ENCODE measurements at places on chromosomes 7 and 10.

GRCh38 chr7:125436220-125436619 is 506.6 kb upstream of the POT1 start:
- DNase-seq, result no peak

DNA sequence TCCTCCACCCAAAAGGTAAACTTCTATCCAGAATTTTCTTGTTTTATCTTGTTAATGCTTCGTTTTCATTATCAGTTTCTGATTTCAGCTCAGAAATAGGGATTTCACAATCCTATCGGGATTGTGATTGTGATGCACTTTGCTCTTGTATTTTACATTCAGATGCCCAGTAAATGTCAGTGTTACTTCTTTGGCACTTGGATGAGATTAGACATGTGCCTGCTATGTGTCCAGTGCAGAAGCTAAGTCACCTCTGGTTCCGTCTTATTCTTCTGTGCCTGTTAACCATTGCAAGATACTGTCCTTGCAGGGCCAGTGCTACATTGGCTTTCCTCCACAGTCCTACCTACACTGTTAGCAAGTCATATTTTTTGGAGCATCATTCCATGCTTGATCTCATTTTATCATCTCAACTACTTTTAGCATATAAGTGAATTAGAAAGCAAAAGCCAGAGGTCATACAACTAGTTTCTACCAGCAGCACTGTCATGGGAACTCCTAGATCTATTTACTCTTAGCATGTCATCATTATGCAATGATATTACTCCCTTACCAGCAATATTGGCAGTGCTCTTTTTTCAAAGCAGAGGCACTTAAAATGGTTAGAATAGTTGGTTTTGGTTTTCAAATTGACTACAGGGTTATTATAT is 26.7 kb downstream of the ZNF277 start:
- no peak for DNase-seq

DNA sequence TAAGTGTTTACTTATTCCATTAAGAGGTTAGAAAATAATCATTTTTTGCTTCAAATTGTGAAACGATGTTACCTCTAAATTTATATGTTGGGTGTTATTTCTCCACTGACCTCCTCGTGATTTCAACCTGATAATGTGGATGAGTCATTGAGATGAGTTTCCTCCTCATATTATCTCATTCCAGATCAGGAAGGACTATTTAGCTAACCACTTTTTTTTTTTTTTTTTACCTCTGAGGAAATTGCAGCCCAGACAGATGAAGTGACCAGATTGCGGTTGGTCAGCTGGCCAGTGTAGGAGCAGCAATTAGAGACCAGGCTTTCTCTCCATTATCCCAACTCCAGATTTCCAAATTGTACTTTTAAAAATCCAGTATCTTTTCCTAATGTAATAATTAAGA is 248.7 kb downstream of the FZD1 start:
- no peak for DNase-seq

GRCh38 chr7:80312139-80312661 is 177.6 kb downstream of the GNAI1 start:
- no peak for DNase-seq

DNA sequence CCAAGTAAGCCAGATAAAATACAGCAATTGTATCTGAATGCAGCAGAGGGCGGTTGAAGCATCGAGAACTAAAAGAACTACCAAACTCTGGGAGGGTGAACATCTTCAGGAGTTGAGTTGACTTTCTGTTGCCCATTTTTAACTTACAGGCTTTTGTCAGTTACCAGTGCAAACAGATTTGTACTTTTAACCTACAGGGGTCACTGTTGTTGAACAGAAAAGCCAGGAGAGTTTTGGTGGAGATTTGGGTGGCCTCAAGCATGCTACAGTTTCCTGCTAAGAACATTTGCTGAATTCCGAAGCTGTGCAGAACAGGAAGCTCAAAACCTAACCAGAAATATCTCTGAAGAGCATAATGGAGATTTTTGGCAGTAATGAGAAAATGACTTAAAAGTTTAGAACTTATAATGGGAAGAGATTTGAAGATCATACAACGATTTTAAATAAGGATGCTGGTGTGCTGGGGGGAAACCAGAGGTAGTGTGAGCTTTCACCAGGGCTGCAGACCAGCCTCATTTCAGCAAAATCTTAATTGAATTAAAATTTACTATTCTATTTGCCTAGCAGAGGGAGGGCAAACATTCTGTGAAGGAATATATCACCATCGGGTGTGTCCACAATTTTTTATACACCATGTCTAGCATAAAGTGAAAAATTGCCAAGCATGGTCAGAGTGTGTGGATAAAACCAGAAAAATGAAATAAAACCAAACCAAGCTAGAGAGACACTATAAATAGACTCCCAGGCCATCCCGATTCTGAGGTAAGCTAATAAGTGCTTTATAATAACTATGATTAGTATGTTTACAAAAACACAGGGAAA is 208.6 kb upstream of the CCDC6 start:
- DNase-seq, result peak; percentile 69

- peak; percentile 62 for DNase-seq
Observed at GRCh38 chr7:34823650-34824258, 165.7 kb downstream of the NPSR1 start.

DNA sequence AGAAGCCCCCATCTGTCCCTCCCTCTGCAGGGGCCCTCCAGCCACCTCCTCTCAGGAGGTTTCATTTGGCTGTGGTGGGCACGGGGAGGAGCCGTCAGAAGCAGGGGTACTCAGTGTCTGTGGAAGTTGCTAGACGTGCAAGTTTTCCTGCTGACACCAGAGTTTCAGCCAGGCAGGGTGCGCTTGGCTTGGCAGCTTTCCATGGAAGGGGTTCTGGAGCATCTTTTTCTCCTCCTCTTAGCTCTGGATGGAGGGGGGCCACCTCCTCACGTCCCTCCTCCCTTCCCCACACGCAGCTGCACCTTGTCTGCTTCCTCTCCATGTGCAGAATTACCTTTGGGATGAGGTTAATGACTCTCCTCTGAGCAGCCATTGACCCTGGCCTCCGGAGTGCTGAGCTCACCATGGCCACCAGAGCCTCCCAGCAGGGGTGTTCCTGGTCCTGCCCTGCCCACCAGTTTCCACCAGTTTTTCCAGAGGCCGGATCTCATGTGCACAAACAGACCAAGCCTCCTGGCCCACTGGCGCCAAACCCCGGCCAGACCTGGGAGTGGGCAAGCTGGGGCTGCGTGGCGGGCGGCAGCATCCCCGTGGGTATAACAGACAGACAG is 579.8 kb upstream of the FOXK1 start:
- no peak for DNase-seq

DNA sequence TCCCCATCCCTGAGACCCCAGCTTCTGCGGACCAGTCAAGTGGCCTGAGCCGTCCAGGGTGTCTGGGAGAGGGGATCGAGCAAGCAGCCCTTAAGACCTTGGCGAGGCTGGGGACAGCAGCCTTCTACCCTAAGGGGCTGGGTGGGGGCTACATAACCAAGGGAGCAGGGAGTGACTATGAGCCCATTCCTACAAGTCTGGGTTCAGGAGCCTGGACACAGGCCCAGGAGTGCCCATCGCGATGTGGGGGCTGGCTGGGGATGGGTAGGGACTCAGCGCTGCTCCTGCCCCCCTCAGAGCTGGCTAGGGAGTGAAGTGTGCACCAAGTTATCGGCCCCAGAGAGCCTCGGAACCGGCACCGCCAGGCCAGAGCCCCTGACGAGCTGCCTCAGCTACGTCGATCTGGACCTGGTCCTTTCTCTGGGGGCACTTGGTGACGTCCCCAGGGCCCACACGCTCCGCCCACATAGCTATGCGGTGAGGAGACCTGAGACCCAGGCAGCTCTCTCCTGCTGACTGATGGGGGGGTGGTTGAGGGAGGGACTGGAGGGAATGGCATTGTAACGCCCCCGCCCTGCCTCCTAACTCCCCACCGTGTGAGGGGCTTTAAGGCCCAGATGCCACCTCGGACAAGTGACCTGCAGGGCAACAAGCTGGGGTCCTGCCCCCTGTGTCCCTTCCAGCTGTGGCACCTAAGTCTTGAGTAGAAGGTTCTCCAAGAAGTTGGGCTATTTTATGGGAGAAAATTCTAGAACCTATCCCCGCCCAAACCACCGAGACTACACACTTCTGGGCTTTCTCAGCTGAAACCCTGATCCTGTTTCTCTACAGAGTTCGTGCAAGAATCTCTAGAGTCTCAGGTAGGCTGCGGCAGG is 2.5 kb downstream of the SAP25 start:
- DNase-seq, result no peak

DNA sequence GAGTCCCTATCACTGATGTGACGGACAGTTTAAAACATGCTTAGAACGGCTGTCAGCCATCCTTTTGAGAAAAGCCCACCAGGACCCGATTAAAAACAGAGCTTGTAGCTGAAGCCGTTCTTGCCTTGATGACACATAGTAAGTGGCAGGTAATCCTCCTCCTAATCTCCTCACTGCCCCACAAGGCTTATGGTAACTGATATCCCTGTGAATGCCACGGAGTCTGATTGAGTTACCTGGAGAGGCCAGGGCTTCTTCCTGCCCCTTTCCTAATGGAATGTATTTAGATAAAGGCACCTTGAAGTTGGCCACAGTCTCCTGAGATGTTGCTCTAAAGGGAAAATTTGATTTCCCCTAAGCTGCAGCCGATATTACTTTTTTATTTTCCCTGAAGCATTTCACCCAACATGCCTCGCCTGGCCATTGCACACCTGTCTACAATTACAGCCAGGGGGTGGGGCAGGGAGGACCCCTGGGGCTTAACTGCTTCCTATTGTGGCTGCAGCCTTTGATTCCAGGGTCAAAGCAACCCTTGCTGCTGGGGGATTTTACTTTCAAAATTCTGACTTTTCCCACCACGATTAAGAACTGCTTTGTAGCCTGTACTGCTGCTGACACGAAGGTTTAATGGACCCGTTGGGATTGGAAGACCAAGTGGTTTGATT is 169.0 kb upstream of the GPR26 start:
- no peak for DNase-seq

GRCh38 chr10:129462257-129462795 is 4.7 kb upstream of the MGMT start:
- DNase-seq, result no peak

DNA sequence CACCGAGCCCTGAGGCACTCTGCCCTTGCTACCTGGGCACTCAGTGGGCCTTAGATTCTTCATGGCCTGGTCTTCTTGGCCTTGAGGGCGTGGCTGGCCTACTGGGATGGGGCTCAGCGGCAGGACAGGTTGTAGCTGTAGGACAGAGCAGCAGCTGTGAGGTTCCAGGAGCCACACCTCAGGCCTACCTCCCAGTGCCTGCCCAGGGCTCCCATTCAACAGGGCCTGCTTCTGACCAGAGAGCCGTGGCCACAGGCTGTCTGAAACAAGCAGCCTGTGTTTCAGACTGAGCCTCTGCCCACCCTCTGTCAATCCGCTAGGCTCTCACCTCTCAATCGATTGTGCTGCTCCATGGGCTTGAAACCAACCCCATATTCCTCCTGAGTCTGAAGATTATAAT is 928.0 kb upstream of the ZNF722 start:
- DNase-seq, result no peak

GRCh38 chr7:91556239-91556638 is 292.0 kb downstream of the FZD1 start:
- DNase-seq, result no peak

DNA sequence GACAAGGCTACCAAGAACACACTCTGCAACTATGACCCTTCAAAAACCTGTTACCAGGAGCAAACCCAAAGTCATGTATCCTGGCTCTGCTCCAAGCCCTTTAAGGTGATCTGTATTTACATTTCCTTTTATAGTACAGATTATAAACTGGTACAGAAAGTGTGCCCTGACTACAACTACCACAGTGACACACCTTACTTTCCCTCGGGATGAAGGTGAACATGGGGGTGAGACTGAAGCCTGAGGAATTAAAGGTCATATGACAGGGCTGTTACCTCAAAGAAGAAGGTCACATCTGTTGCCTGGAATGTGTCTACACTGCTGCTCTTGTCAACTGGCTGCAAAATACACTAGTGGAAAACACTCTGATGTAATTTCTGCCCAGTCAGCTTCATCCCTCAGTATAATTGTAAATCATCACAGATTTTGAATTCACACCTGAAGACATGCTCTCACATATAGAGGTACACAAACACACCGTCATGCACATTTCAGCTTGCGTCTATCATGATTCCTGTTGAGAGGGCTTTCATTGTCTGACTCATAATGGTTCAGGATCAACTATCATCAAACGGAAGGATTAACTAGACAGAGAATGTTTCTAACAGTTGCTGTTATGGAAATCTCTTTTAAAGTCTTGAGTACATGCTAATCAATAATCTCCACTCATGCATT is 318.3 kb downstream of the NXPH1 start:
- no peak for DNase-seq

DNA sequence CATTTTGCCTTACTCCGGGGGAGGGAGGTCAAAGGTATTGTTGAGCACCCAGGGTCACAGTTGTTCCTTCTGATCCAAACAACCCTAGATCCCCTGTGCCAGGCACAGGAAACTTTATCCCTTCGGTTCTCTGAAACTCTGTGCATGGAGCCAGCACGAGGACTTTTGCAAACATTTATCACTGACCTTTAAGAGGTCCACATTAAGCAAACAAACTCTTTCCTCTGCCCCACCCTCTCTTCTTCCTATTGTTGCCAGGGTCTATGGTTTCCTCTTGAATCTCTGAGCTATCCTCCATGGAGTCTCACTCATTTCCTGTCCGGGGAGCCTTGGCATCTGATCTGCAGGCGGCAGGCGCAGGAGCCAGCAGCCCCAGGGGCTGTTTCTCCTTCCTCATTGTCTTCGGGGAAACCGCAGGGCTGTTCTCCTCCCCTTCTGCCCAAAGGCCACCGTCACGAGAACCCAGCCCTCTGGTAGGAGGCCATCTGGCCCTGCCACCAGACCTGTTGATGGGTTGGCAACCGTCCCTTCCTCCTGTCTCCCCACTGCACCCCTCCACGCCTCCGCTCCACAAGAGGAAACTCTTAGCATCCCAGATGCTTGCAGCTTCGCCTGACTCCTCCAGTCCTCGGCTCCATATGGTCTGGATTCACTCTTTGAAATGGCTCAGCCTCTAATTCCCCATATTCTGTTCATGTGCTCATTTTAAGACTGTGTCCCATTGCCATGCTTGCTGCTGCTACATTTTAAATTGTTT is 327.3 kb upstream of the NRP1 start:
- DNase-seq, result peak; percentile 21

- DNase-seq, result no peak
Observed at GRCh38 chr10:56085406-56086122, 275.5 kb downstream of the ZWINT start.

- DNase-seq, result no peak
Observed at GRCh38 chr10:58044072-58044471, 223.6 kb downstream of the IPMK start.

DNA sequence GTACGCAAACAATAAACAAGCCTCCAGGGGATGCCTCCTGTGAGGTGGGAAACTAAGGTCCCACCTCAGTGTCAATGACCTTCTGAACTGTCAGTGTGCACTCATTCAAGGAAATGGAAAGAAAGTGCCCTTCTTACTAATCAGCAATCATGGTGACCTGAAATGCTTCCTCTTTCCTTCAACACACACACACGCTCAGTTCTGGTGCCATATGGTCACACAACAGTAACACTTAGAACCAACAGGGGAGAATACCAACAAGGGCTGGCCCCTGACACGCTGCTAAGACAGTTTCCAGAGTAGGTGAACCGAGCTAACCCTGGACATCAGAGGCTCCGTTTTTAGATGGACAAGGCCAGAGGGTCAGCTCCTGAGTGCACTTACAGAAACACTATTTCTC is 42.1 kb upstream of the EFCAB10 start:
- no peak for DNase-seq

All from GM12865 (cell line).